ENCODE measurements at places on chromosomes 6 and 20. TPM values are rescaled to one million over a fixed set of nuclear protein-coding genes. Genes with fewer than 3 reads are reported as not detected.

OPRM1 gene
- total RNA-seq, result not detected

- no peak for DNase-seq
- no peak overlapping the region for H3K4me3 ChIP-seq
Measured at GRCh38 chr20:48265791-48266190, 480.5 kb upstream of the SULF2 start.

HDGFL1 gene
- not detected for total RNA-seq

DNA sequence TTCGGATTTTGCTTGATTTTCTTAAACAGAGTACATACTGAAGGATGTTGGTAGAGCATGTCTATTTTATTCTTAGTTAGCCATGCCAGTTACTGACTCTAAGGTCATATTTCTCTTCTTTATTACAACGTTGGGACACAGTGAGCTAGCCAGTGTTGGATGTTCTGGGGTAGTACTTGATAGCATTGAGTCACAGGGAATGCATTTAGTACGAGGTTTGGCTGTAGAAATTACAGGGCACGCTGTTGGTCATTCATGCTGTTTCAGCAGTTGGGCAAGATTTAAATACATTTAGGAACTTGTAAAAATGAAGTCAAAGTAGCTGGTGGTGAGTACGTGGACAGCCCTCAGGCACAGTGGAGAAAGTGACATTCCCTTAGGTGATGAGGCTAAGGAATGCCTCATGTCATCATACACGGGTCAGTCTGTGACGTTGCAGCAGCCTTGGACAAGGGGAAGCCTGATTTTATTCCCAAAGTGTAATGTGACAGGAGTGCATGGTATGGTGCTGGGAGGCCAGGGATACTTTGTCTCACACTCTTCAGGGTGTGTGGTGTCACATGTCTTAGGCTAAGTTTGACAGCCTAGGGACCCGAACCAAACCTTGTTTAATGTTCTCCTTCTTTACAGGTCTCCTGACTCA, 57.7 kb upstream of the SLC22A1 start:
- no peaks in the 10 kb centered on the region for H3K27me3 ChIP-seq
- no peak overlapping the region for H3K4me3 ChIP-seq
- no peak for DNase-seq

TNF gene
- total RNA-seq, result 5.4 TPM

DNA sequence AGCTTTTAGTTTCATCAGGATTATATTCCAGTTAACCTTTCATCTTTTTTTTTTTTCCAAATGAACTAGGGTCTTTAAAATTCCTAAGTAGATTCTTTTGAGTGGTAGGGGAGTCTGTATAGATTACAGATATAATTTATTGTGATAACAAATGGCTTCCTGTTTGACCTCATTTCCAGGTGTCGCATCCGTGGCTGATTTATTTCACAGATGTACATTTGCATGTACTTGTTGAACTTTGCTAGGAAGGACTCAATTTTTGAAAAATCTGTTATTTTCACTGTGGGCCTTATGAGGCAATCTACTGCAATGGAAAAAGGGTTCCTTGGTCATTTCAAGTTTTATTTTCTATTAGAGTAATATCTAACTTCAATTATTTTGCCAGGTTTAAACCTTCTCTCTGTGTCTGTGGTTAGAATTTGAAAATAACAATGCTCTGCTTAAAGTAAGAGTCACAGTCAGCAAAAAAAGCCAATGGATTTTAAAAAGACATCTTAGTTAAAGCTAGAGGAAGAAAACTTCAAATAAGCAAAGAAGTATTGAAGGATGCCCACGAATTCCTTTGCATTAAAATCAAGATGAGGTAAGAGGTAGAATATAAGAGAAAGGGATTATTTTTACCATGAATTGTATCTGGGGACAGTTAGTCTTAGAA, 57.9 kb downstream of the SAMD5 start:
- H3K4me3 ChIP-seq, result no peak overlapping the region
- no peaks in the 10 kb centered on the region for H3K27me3 ChIP-seq
- H3K4me1 ChIP-seq, result no peaks in the 10 kb centered on the region
- DNase-seq, result no peak

DNA sequence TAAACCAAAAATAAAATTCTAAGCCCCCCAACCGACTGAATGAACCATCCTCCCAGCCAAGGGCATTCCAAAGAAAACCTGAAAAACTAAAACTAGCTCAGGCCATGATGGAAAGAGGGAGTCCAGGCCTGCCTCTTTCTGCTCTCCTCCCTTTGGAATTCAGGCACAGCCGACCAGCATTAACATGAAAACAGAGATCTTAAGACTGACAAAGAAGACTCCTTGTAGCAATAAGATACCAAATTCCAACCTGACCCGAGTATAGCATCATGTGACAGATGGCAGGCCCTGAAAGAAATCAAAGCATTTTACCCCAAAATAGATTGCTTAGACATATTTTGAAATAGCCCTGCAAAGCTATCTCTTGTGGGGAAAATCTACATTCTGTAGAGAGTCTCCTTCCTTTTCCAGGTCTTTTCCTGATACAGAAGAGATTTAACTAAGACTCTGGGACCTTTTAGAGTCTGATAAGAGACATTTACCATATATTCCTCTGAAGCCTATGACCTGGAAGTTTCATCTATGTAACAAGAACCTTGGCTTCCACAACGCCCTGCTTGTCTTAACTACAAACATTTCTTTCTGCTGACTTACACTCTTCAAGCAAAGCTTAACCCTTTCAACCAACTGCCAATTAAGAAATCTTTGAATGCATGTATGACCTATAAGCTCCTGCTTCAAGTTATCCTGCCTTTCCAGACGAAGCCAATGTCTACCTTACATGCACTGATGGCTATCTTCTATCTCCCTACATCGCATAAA, 22.2 kb upstream of the TXLNB start:
- no peaks in the 10 kb centered on the region for H3K27me3 ChIP-seq
- H3K27ac ChIP-seq, result no peak overlapping the region
- no peaks in the 10 kb centered on the region for H3K4me1 ChIP-seq
- H3K4me3 ChIP-seq, result no peak overlapping the region
- H3K36me3 ChIP-seq, result no peaks in the 10 kb centered on the region

- H3K27me3 ChIP-seq, result no peaks in the 10 kb centered on the region
- no peak for DNase-seq
Measured at GRCh38 chr6:96582436-96582835, 19.5 kb downstream of the FHL5 start.

DNA sequence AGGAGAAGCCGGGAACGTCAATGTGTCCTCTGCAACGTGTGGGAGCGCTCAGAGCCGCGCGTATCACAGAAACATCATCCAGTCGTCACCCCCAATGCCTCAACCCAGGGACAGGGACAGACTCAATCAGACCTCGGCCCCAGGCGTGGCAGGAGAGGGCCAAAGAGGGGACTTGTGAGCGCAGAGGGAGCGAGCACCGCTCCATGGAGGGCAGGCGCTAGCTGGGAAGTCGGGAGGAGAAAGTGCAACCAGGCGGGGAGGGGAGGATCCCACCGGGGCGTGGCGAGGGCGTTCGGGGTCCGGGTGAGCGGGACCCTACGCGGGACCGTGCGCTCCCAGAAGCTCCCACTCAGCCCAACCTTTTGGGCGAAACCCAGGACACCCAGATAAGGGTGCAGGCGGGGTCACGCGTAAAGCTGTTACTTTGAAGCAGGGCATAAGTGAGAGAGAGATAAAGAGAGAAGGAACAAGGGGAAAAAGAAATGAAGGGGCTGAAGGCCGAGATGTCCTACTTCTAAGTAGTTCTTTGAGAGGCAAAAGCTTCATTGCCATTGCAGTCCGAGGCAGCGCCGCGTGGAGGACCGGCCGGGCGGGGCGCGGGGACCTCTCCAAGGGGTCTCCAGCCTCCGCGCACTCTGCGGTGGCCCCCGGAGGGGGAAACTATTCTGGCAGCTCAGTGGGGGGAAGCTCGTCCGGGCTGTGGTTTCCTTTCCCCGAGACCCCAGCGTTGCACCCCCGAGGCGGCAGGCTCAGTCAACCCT, 862 bp upstream of the SOBP start:
- peaks cover 18% of the 10 kb centered on the region for H3K27me3 ChIP-seq
- H3K4me3 ChIP-seq, result peak overlapping the region; percentile 40
- no peak overlapping the region for H3K27ac ChIP-seq
- H3K36me3 ChIP-seq, result no peaks in the 10 kb centered on the region

- DNase-seq, result no peak
- H3K27ac ChIP-seq, result no peak overlapping the region
- H3K4me1 ChIP-seq, result no peaks in the 10 kb centered on the region
- no peaks in the 10 kb centered on the region for H3K27me3 ChIP-seq
- no peak overlapping the region for H3K4me3 ChIP-seq
Measured at GRCh38 chr6:168950858-168951214, 302.8 kb downstream of the THBS2 start.

DNA sequence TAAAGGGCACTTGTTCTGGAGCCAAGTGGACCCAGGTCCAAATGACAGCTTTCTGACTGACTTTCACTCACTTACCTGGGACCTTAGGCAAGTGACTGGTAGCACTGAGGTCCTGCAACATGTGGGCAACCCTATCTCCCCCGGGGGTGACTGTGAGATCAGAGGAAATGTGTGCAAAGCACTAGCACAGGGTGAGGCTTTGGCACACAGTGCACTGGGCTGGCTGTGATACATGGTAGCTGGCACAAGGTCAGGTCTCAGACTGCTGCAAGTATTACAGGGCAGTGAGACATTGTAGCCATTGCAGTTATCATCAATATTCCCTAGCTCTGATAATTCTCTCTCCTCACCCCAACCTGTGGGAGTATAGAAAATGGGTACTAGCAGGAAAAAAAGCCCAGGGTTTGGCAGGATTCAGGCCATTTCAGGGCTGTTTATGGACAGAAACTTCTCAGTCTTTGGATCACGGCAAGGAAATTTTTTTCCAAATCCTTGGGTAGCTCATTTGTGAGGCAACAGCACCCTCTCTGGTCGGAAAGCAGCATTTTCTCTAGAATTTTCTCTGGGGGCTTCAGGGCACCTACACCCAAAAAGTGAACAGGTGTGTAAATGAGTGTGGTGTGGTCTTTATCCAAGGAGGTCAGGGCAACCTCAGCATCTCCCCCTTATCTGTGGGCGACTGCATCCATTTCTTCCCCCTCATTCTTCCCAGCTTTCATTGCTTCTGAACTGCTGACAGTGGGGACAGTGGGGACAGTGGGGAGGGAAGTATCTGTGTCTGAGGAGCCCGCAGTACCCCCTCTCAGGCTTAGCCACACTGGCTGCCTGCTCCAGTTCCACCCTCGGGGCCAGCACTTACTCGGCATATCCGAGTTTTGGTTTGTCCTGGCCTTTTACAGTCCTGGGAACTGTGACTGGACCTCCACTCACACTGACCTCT, 148.7 kb upstream of the PHACTR3 start:
- H3K27me3 ChIP-seq, result no peaks in the 10 kb centered on the region
- H3K36me3 ChIP-seq, result no peaks in the 10 kb centered on the region
- DNase-seq, result no peak
- H3K27ac ChIP-seq, result no peak overlapping the region

- H3K4me3 ChIP-seq, result no peak overlapping the region
- no peaks in the 10 kb centered on the region for H3K27me3 ChIP-seq
- H3K27ac ChIP-seq, result no peak overlapping the region
Measured at GRCh38 chr6:148727104-148727503, 19.7 kb upstream of the UST start.

DNA sequence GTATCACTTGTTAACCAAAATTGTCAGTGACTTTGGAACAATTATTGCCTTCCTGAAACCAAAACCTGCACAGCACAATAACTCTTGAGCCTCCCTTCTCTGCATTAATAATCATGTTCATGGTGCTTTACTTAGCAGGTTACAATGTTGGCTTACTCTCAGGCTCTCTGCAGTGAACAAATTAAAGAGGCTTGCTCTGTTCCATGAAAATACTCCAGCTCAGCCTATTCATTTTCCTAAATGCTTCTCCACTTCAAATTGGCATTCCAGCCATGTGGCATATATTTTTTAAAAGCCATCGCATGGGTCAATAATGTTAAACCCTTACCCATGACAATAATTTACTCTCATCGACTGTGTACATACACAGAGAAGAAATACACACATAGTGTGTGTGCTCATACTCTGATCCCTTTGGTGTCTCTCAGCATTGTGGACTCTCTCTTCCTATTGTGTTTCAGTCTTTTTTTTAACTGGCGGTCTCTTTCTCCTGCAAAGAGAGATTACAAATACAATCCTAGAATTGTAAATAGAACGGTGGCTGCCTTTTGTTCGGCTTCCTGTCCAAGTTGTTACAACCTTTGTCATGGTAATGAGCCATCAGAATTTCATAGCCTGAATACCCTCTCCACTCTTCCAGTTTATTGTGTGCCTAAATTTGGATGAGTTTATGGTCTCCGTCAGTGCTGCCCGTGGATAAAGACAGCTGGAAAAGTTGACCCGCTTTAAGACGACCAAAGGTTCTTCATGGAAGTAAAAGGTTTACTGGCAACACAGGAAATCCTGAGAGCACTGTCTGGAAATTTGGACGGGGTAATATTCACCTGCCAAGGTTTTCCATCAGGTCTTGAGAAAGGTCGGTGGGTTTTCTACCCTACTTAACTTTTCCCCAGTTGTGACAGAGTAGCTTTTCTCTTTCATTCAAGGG, 263.6 kb downstream of the CD83 start:
- no peaks in the 10 kb centered on the region for H3K27me3 ChIP-seq
- no peaks in the 10 kb centered on the region for H3K36me3 ChIP-seq
- no peak overlapping the region for H3K27ac ChIP-seq
- H3K4me3 ChIP-seq, result no peak overlapping the region

DNA sequence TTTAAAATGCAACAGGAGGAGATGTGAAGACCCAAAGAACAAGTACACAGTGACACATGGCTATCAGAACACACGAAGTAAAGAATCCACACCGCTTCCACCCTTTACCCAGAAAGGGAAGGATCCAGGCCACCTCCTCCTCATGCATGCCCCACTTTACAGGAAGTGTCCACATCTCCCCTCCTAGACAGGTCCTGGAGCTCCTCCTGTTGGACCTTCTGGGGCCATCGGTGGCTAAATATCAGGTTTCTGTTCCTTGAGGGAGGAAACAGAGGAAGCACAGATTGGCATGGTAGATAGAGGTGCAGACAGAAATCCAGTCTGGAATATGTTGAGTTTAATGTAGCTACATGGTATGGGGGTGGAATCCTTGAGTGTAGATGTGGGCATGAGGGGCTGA, 10.9 kb downstream of the NINL start:
- H3K27ac ChIP-seq, result no peak overlapping the region
- DNase-seq, result no peak
- H3K4me3 ChIP-seq, result no peak overlapping the region
- no peaks in the 10 kb centered on the region for H3K4me1 ChIP-seq
- no peaks in the 10 kb centered on the region for H3K27me3 ChIP-seq

SULF2 gene
- total RNA-seq, result 0.94 TPM

- H3K36me3 ChIP-seq, result no peaks in the 10 kb centered on the region
- H3K27ac ChIP-seq, result no peak overlapping the region
- H3K27me3 ChIP-seq, result peaks cover 8% of the 10 kb centered on the region
- no peak for DNase-seq
- H3K4me3 ChIP-seq, result no peak overlapping the region
Measured at GRCh38 chr6:108114841-108115597, 40.5 kb upstream of the OSTM1 start.

DEFB124 gene
- total RNA-seq, result not detected

DNA sequence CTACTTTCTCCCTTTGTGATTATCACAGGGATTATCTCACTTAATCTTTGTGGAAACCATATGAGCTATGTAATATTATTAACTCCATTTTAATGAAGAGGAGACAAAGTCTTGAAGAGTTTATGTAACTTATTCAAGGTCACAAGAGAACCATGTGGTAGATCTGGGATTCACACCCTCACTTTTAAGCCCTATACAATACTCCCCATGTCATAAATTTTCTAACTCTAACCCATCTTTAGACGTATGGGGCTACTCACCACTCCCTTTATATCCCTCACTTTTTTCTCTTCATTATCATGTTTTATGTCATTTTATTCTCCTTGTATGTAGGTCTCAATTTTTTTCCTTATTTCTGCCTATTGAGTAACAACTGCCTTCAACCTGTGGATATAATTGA, 126.4 kb upstream of the AHI1 start:
- no peaks in the 10 kb centered on the region for H3K27me3 ChIP-seq
- H3K36me3 ChIP-seq, result no peaks in the 10 kb centered on the region
- H3K4me1 ChIP-seq, result no peaks in the 10 kb centered on the region
- H3K4me3 ChIP-seq, result no peak overlapping the region
- no peak overlapping the region for H3K27ac ChIP-seq

Data from naive thymus-derived CD4-positive, alpha-beta T cell (primary cell).